ENCODE measurements at places on chromosomes 3 and 15. TPM values are rescaled to one million over a fixed set of nuclear protein-coding genes. Genes with fewer than 3 reads are reported as not detected.

GRCh38 chr3:24012589-24013269 lies 67.6 kb downstream of the NR1D2 start:
- H3K27ac ChIP-seq = no peak overlapping the region
- no peak for DNase-seq
- H3K4me3 ChIP-seq = no peak overlapping the region
- H3K27me3 ChIP-seq = no peaks in the 10 kb centered on the region

Gene ARGFX
- total RNA-seq = not detected

Gene CPEB1
- total RNA-seq = 4.2 TPM

Gene NME9
- not detected for total RNA-seq

Measured in Peyer's patch (tissue), 4 donors.